Stimulated activated CD8-positive, alpha-beta memory T cell treated with anti-CD3 and anti-CD28 coated beads, Interleukin-4, amount 100 ng/mL, for 4 hours (primary cell): ENCODE measurements at places on chromosomes 5 and 9.

DNA sequence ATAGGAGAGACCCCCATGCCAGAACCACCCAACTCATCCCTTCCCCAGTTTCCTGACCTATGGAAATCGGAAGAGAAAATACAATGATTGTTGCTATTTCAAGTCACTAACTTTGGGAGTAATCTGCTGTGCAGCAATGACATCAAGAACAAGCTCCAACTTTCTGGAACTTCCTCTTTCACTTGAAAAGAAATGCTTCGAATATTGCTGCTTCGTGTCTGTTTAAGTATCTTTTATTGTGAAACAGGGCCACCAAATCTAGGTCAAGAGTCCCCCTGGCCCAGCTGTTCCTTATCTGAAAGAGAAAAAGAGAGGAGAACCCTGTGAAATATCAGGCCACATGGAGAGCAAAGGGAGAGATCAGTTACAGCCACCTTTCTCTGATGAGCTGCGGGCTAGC is 59.4 kb upstream of the DNAH5 start:
- no peak for DNase-seq

GRCh38 chr5:173888473-173889131 is 453 bp downstream of the CPEB4 start:
- no peak for DNase-seq

- DNase-seq, result no peak
These were observed 161.3 kb downstream of the CCDC192 start for GRCh38 chr5:127864511-127864910.

- DNase-seq, result no peak
These were observed 44.1 kb upstream of the SYNPO start for GRCh38 chr5:150596313-150596712.

GRCh38 chr9:106059886-106060285 is 365.5 kb downstream of the TMEM38B start:
- DNase-seq, result no peak

DNA sequence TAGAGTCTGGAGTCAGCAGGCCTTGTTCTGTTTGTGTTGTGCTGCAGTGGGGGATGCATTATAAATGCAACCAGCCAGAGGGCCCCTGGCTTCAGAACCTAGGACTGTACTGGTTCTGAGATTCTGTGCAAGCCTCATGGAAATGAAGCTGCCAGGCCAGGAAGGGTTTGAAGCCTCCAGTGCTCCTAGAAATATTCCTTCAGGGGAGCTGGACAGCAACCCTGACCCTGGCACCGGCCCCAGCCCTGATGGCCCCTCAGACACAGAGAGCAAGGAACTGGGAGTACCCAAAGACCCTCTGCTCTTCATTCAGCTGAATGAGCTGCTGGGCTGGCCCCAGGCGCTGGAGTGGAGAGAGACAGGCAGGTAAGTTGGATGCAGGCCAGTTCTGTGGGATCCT is at the start of gene SLC4A9:
SLC4A9 (plus strand) TSS at position 94 of the 400 bp plus-strand sequence; CDS start at position 137, 43 bp downstream.
- no peak for DNase-seq

- DNase-seq, result no peak
These were observed 199.9 kb downstream of the CWC27 start for GRCh38 chr5:64968591-64969110.

GRCh38 chr5:168057905-168058304 is 233.5 kb upstream of the WWC1 start:
- DNase-seq, result no peak

GRCh38 chr9:123372766-123373446 is 16.9 kb downstream of the CRB2 start:
- DNase-seq, result no peak

DNA sequence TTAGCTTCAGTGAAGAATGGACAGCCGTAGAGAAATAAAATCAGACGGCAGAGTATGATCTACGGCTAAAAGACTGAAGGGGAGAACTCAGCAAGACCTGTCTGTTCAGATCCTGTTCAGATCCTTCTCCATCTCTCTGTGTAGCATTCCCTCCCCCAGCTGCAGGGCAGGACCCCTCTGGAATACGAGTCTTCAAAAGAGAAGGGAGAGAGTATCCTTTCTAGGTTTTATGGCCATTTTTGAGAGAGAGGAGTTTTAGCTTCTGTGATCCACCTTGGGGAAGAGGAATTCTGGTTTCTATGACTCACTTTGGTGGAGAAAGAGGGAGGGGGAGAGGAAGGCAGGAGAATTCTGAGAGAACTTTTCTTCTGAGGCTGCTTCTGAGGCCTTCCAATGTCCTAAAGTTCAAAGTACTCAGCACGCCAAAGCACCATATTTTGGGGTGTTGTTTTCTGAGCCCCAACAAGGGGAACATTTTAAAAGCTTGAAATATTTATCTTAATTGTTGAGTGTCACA is 194.4 kb upstream of the TLE4 start:
- no peak for DNase-seq

DNA sequence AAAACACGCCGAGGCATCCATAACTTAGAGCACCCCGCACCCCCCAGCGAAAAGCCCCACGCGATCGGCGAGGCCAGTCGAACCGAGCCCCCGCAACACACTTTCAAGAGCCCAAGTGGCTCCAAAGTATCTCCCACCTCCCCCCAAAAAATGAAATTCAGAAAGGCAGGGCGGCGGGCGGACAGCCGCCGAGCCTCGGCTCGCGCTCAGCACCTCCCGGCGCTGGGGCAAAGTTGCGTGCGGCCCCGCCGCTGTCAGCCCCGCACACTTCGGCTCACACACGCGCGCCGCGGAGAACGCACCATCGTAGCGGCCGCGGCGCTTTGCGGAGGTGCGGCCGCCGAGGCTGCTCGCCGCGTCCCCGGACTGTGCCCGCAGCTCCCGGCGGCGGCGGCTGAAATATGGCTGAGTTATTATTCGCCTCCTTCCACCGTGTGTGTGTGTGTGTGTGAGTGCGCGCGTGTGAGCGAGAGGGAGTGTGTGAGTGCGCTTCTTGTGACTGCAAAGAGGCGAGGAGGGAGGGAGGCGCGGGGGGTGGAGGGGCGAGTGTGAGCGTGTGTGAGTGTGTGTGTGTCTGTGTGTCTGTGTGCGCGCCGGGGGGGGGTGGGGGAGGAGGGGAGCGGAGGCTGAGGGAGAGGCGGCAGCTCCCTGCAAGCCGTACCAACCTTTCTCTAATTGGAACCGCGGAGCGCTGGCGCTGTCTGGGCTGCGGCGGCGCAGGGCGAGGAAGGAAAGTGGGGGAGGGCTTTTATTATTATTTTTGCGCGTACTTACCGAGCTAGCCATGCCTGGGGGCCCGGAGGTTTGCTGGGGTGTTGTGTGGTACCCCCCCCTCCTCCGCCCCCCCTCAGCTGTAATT is 599 bp downstream of the MLLT3 start:
- no peak for DNase-seq

DNA sequence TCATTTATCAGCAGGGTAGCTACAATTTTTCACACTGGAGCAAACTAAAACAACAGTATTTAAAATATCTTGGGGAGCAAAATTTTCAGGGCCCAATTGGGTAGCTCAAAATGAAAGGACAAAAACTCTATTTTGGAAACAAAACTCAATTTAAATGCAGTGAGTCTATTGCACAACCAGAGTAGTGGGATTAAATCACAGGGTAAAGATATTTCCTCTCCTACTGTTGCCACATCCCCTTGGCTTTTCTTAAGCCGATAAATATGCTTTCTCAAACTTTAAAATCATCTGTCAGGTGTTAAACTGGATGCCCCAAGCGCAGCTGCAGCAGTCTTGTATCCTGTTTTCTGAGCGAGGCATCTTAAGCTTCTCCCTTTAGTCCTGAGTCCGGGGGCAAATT is 1474.3 kb upstream of the CDH9 start:
- DNase-seq, result no peak

DNA sequence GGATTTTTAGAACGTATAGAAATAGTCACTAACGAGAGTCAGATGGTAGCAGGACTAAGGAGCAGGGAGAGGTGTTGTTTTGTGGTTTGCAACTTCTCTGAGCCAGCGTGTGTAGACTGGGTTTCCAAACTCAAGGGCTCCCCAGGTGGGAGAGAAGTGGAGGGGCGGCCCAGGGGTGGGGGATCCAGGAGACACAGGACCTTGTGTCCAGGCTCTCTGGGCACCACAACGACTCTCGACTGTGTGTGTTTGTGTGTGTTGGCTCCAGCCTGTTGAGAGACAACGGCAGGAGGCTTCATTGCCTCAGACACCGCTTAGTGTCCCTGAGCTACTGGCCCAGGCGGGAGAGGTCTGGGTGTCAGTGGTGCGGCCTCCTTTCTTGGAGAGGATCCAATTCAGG is 934 bp upstream of the FCN1 start:
- no peak for DNase-seq

DNA sequence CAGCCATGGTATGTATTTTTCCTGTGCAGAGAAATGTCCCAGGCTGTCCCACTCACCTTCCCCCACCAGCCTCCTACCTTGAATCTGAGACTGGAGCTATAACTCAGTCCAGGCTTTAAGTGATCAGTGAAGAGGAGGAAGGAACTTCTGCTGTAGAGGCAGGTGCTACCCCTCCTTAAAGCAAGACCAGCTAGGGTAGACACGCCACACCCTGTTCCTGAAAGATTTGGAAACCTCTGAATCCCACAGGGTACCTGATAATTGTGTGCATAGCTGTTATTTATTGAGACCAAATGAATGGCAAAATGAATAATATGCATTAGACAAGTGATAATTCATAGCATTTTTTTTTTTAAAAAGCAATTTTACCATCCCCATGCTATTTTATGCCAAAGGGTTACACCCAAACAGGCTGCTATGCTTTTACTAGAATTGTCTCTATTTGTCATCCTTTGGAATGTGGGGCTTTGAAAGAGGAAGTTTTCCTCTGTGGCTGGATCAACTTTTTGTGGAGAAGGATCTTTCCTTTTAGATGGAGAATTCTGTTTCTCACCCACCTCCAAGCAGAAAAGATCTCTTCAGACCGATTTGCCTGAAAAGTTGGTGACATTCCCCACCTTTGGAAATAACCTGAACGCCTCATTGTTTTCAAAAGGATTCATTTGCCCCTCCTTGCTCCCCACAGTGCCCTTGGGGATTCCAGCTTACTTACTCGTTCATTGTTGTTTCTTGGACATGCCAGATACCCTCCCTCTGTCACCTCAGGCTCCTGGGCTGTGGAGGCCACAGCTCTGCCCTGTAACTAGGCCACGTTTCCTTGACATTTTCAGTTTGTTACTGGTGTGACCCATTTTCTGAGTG is 248.7 kb downstream of the NR3C1 start:
- DNase-seq, result no peak

DNA sequence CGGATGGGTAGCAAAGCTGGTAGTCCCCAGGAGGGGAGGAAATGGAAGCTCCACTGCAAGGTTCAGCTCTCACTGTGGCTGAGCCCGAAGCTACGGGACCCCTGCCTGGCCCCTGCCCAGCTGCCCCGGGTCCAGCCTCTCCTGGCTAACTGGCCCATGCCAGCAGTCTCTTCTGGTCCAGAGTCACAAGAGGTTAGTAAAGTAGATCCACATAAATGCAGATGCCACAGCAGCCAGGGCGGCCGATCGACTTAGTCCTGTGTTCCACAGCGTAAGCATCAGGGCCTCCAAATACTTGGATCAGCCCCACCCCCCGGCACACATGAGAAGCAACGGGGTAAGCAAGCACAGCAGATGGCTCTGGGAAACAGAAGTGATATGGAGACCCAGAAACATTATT is 42.1 kb downstream of the MRPL36 start:
- no peak for DNase-seq

DNA sequence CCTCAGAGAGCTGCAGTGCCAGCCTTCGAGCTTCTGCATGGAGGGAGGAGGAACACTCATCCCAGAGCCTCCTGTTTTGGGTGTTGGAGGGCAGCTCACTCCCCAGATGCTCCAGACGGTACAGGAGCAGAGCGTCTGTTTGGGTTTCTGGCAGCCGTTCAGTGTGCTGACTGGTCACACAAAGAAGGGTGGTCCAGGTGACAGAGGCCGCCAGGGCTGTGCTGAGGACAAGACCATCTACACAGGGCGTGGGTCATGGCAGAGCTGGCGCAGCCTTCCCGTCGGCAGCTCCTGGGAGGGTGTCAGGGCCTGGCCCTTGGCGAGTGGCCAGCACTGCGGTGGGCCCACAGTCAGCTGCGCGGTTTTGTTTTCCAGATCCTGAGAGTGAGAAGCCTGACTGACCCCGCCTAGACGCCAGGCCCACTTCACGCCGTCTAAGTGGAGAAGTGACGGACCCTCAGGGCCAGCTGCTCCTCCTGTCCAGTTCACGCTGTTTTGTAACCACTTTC is 131.4 kb upstream of the FAM120A start:
- DNase-seq, result no peak

GRCh38 chr5:168290902-168291341 is 523 bp upstream of the WWC1 start:
- DNase-seq, result no peak

DNA sequence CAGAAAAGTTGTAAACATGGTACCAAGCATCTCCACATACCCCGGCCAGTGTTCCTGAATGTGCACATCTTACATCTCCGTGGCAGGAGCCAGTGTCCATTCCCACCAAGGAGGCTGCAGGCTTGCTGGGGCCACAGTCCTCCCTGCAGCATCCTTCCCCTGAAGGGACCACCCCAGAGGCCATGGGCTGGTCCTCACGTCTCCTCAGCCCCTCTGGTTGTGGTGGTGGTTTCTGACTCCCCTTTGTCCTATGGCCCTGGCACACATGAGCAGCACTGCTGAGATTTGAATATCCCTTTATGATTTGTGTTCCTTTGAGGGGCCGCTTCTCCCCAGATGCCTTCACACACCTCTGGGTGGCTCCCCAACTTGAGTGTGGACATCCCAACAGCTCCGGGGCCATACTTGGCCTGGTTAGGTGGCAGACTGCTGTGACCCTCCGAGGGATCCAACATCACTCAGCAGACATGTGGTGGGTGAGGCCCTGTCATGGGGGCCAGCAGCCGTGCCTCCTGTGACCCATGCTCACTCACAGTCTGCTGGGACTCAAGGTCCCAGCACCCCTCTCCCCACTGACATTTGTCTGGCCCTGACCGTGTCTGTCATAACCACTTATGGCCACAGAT is 14.3 kb downstream of the PHF2 start:
- no peak for DNase-seq

- DNase-seq, result no peak
These were observed 35.9 kb upstream of the SLC1A3 start for GRCh38 chr5:36570301-36571095.

DNA sequence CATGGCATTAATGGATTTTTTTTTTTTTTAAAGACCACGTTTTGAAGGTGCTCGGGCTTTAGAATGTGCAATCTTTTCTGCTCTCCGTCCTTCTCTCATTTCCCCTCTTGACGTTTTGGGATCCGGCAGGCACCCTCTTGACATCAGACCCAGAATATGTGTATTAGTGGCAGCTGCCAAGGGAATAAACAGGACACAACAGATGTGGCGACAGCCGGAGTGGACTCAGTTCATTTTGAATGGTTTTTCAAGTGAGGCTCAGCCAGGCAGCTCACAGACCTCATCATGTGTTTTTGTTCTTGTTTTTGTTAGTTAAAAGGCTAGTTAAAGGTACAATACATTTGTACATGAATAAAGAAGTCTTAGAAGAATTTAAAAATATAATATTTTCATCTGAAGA is 365.0 kb upstream of the SEMA6A start:
- no peak for DNase-seq

DNA sequence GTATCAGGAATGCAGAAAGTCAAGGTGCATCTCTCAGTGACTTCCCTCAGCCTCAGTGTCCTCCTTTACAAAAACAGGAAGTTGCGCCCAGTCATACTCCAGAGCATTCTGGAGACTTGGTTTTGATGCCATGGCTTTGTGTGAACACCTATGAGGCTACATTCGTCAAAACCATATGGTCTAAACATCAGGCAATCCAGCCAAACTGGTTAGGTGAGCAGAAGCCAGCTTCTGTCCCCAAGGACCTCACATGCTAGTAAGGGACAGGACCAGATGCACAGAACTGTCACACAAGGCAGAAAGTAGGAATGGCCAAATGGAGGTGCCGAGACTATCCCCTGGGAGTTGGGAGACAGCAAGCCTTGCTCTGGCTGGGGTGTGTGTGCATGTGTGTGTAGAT is 217.2 kb downstream of the MELK start:
- DNase-seq, result no peak

- DNase-seq, result no peak
These were observed 52.1 kb upstream of the ARL15 start for GRCh38 chr5:54362434-54362833.
